Activated CD4-positive, alpha-beta memory T cell treated with anti-CD3 and anti-CD28 coated beads for 36 hours (primary cell): ENCODE measurements at places on chromosomes 1 and 21. TPM values are rescaled to one million over a fixed set of nuclear protein-coding genes. Genes with fewer than 3 reads are reported as not detected.
A peak's percentile ranks its signal among the peaks of the same experiment; 100 is the strongest.

GRCh38 chr1:189530162-189530561, 947.5 kb downstream of the BRINP3 start:
- H3K27me3 ChIP-seq, result no peaks in the 10 kb centered on the region
- no peak overlapping the region for H3K27ac ChIP-seq
- no peaks in the 10 kb centered on the region for H3K4me1 ChIP-seq
- no peak for DNase-seq

DNA sequence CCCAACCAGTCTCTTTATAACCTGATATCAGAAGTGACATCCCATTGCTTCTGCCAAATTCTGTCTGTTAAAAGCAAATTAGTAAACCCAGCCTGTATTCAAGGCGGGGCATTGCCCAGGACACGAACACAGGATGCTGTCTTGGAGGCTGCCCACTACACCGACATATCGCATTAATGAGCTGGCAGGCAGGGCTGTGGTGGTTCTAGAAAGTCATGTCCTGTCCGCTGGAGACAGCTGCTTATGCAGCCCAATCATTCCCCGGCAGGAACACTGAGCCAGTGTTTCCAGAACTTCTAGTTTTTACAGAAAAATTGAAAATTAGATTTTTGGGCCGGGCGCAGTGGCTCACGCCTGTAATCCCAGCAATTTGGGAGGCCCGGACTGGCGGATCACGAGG, 19.3 kb downstream of the C1orf167 start:
- H3K27ac ChIP-seq, result no peak overlapping the region
- no peak for DNase-seq
- H3K27me3 ChIP-seq, result no peaks in the 10 kb centered on the region
- H3K4me1 ChIP-seq, result no peaks in the 10 kb centered on the region
- H3K36me3 ChIP-seq, result no peaks in the 10 kb centered on the region
- H3K4me3 ChIP-seq, result no peak overlapping the region

GRCh38 chr1:52127181-52128180, 14.4 kb upstream of the ZFYVE9 start:
- peaks cover 7% of the 10 kb centered on the region for H3K27me3 ChIP-seq
- H3K4me3 ChIP-seq, result no peak overlapping the region
- no peaks in the 10 kb centered on the region for H3K36me3 ChIP-seq
- peak; percentile 20 for DNase-seq

Gene HAO2
- not detected for total RNA-seq

Gene CASQ1
- not detected for total RNA-seq

- peaks cover 13% of the 10 kb centered on the region for H3K4me1 ChIP-seq
- peaks cover 2% of the 10 kb centered on the region for H3K36me3 ChIP-seq
- H3K27ac ChIP-seq, result no peak overlapping the region
- H3K4me3 ChIP-seq, result no peak overlapping the region
- no peak for DNase-seq
Observed at GRCh38 chr1:218281285-218281684, 3.8 kb upstream of the RRP15 start.

Gene CCDC27
- not detected for total RNA-seq

Gene HES3
- not detected for total RNA-seq

Gene GABRD
- not detected for total RNA-seq

DNA sequence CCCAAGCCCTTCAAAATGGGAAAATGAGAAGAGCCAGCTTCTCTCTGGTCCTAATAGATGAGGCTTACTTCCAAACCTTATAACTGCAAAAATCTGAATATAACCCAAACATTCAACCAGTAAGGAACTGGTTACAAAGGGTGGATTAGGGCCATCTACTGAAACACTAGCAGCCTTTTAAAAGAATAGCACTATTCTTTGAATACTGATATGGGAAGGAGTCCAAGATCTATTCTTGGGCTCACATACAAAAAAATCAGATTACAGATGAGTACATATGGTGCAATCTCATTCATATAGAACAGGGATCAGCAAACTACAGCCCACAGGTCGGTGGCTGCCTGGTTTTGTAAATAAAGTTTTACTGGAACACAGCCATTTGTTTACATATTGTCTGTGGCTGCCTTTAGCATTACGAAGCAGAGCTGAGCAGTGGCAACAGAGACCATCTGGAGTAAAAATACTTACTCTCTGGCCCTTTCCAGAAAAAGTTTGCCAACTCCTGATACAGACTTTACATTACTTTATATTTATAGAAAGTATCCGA, 167.7 kb downstream of the ZSCAN20 start:
- DNase-seq, result no peak
- peaks cover 7% of the 10 kb centered on the region for H3K27me3 ChIP-seq
- no peaks in the 10 kb centered on the region for H3K4me1 ChIP-seq
- no peaks in the 10 kb centered on the region for H3K36me3 ChIP-seq
- no peak overlapping the region for H3K27ac ChIP-seq

Gene NTNG1
- total RNA-seq, result not detected

- H3K27ac ChIP-seq, result no peak overlapping the region
- H3K36me3 ChIP-seq, result no peaks in the 10 kb centered on the region
- no peak overlapping the region for H3K4me3 ChIP-seq
- H3K4me1 ChIP-seq, result no peaks in the 10 kb centered on the region
- no peak for DNase-seq
Observed at GRCh38 chr1:240991230-240991629, 365.8 kb downstream of the RGS7 start.

Gene LRRC53
- not detected for total RNA-seq

GRCh38 chr21:34557261-34557660, 45.3 kb upstream of the KCNE1 start:
- DNase-seq, result peak; percentile 43
- peaks cover 14% of the 10 kb centered on the region for H3K4me1 ChIP-seq
- no peaks in the 10 kb centered on the region for H3K27me3 ChIP-seq
- H3K4me3 ChIP-seq, result no peak overlapping the region
- peaks cover 12% of the 10 kb centered on the region for H3K36me3 ChIP-seq

GRCh38 chr1:107105914-107106313, 34.9 kb upstream of the NTNG1 start:
- H3K36me3 ChIP-seq, result no peaks in the 10 kb centered on the region
- no peak for DNase-seq
- no peaks in the 10 kb centered on the region for H3K27me3 ChIP-seq
- H3K27ac ChIP-seq, result no peak overlapping the region

DNA sequence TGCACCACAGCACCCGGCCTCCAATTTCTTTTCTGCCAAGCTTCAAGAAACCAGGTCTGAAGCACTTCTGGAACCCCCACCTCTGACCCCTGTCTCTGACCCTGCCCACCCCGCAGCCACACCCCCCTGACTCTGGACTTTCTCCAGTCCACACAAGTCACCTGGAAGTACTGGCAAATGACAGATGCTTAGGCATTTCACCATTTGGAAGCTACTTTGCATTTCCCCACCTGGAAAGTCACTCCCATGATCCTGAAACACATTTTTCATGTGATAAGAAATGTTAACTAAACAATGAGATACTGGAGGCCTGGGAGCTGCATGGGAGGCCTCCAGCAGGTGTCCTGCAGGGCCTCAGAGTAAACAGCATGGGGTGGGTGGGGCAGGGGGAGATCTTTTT, 45.7 kb downstream of the NTPCR start:
- no peaks in the 10 kb centered on the region for H3K4me1 ChIP-seq
- peaks cover 75% of the 10 kb centered on the region for H3K36me3 ChIP-seq
- no peak overlapping the region for H3K27ac ChIP-seq
- DNase-seq, result no peak
- no peaks in the 10 kb centered on the region for H3K27me3 ChIP-seq

Gene MOV10
- 57.7 TPM for total RNA-seq

Gene ADAMTSL4
- total RNA-seq, result 1.1 TPM

DNA sequence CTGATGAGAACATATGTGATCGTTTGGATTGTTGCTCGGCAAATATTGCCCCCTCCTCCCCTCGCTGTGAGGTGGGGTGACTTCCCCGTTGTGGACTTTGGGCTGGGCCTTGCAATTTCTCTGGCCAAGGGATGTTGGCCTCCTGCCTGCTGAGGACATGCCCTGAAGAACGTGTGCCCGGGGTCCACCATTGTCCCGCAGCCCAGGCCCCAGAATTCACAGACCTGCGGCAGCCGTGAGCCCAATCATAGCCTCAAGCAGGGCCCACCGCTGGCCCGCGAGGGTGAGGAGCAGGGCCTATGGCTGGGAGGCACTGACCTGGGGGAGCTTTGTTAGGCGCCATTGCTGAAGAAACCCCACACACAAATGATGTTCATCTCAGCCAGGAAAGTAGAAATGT, 58.3 kb upstream of the ACTRT2 start:
- peaks cover 4% of the 10 kb centered on the region for H3K27me3 ChIP-seq
- H3K4me3 ChIP-seq, result no peak overlapping the region
- H3K36me3 ChIP-seq, result no peaks in the 10 kb centered on the region
- no peak for DNase-seq

GRCh38 chr1:225871359-225872074, 10.7 kb downstream of the TMEM63A start:
- no peak overlapping the region for H3K4me3 ChIP-seq
- peak overlapping the region; percentile 36 for H3K27ac ChIP-seq
- no peaks in the 10 kb centered on the region for H3K27me3 ChIP-seq
- DNase-seq, result peak; percentile 34

DNA sequence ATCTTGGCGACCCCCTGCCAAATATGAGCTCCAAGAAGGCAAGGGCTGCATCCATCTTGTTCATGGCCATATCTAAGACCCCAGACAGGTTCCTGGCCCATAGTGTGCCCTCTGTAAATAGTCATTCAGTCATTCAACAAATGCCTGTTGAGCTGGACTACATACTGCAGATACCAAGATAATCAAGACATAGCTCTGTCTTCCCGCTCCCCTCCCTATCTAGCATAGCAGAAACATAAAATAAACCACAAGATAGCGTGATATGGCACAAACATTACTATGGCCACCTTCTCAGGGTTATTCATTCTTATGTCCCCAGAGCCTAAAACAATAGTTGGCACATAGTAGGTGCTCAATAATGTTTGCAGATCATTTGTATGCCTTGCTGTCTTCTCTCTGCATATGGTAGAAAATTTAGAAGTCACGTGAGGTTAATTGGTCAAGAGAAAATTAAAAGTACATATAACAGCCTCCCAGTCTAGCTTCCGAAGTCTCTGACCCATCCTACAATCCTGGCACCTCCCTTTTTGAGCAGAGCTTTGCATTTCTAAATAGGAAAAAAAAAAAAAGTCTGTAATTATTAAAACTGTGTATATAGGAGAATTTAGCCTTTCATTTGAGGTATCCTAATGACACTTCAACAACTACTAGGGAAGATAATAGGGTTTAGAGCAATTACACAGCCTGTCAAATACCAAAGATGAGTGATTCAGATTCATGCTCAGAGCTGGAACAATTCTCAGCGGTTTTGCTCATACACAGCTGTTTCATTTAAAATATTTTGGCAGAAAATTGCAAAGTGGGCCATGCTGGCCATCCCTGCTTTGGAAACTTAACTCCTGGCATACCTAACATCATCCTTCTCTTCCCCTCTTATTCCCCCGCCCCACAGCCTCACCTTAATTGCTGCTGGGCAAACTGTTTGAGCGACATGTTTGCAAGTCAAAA, 219.0 kb downstream of the KAZN start:
- no peak for DNase-seq
- no peak overlapping the region for H3K27ac ChIP-seq
- no peaks in the 10 kb centered on the region for H3K27me3 ChIP-seq
- no peak overlapping the region for H3K4me3 ChIP-seq

- H3K27me3 ChIP-seq, result no peaks in the 10 kb centered on the region
- peaks cover 6% of the 10 kb centered on the region for H3K36me3 ChIP-seq
Observed at GRCh38 chr1:59457786-59458185, 160.9 kb downstream of the FGGY start.

- no peak overlapping the region for H3K27ac ChIP-seq
- no peaks in the 10 kb centered on the region for H3K36me3 ChIP-seq
- H3K27me3 ChIP-seq, result no peaks in the 10 kb centered on the region
- H3K4me3 ChIP-seq, result no peak overlapping the region
Observed at GRCh38 chr1:103145449-103145848, 37.1 kb upstream of the COL11A1 start.

Gene DDR2
- total RNA-seq, result 0.36 TPM

GRCh38 chr1:231318568-231318967, 19.1 kb downstream of the EXOC8 start:
- H3K27ac ChIP-seq, result no peak overlapping the region
- no peak overlapping the region for H3K4me3 ChIP-seq
- no peaks in the 10 kb centered on the region for H3K36me3 ChIP-seq
- no peak for DNase-seq
- H3K4me1 ChIP-seq, result no peaks in the 10 kb centered on the region

GRCh38 chr1:7942214-7942921, 1.7 kb upstream of the TNFRSF9 start:
- peaks cover 15% of the 10 kb centered on the region for H3K36me3 ChIP-seq
- H3K27ac ChIP-seq, result peak overlapping the region; percentile 80
- H3K4me3 ChIP-seq, result peak overlapping the region; percentile 44
- peak; percentile 58 for DNase-seq
- H3K27me3 ChIP-seq, result peaks cover 9% of the 10 kb centered on the region

- H3K27ac ChIP-seq, result peak overlapping the region; percentile 100
- DNase-seq, result no peak
- peaks cover 21% of the 10 kb centered on the region for H3K36me3 ChIP-seq
- peak overlapping the region; percentile 98 for H3K4me3 ChIP-seq
- H3K27me3 ChIP-seq, result no peaks in the 10 kb centered on the region
Observed at GRCh38 chr1:114758256-114758832, 560 bp upstream of the CSDE1 start.

- no peak overlapping the region for H3K4me3 ChIP-seq
- DNase-seq, result no peak
- peaks cover 10% of the 10 kb centered on the region for H3K36me3 ChIP-seq
- peaks cover 62% of the 10 kb centered on the region for H3K4me1 ChIP-seq
- no peak overlapping the region for H3K27ac ChIP-seq
Observed at GRCh38 chr1:202954057-202954745, 3.9 kb downstream of the ADIPOR1 start.

Gene NPL
- 7.8 TPM for total RNA-seq

Gene FHAD1
- not detected for total RNA-seq

Gene STMN1
- total RNA-seq, result 619 TPM

- no peaks in the 10 kb centered on the region for H3K36me3 ChIP-seq
- H3K27me3 ChIP-seq, result peaks cover 19% of the 10 kb centered on the region
Observed at GRCh38 chr1:67618285-67619018, 66.5 kb upstream of the GADD45A start.

- DNase-seq, result no peak
- peaks cover 5% of the 10 kb centered on the region for H3K27me3 ChIP-seq
- H3K27ac ChIP-seq, result no peak overlapping the region
- H3K4me3 ChIP-seq, result no peak overlapping the region
- no peaks in the 10 kb centered on the region for H3K4me1 ChIP-seq
- H3K36me3 ChIP-seq, result no peaks in the 10 kb centered on the region
Observed at GRCh38 chr1:29516063-29516820, 279.9 kb downstream of the PTPRU start.

DNA sequence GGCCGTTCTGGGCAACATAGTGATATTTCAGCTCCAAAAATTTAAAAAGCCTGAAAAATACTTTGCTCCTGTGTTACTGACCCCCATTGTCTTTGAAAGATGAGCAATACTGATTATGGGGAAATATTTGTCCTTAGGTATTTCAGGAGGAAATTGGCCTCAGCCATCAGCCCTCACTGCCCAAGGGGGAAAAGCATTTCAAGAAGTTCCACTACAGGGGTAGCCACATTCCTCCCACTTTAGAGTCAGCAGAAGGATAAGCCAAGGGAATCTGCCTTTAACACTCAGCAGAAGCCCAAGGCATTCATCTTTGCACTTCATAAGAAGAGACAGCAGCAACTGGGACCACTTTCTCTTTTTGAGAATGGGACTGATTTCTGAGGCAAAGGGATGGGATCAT, 40.5 kb upstream of the ZNF326 start:
- H3K36me3 ChIP-seq, result no peaks in the 10 kb centered on the region
- no peak for DNase-seq
- no peaks in the 10 kb centered on the region for H3K27me3 ChIP-seq
- H3K4me3 ChIP-seq, result no peak overlapping the region
- H3K27ac ChIP-seq, result no peak overlapping the region
- peaks cover 14% of the 10 kb centered on the region for H3K4me1 ChIP-seq

GRCh38 chr1:204301171-204301957, 58.4 kb downstream of the PLEKHA6 start:
- H3K27me3 ChIP-seq, result peaks cover 12% of the 10 kb centered on the region
- no peak for DNase-seq
- H3K4me1 ChIP-seq, result no peaks in the 10 kb centered on the region

GRCh38 chr1:169052727-169053126, 53.8 kb upstream of the ATP1B1 start:
- H3K4me1 ChIP-seq, result peaks cover 28% of the 10 kb centered on the region
- DNase-seq, result no peak
- no peak overlapping the region for H3K27ac ChIP-seq
